ENCODE measurements at places on chromosomes 16 and 17.
A peak's percentile ranks its signal among the peaks of the same experiment; 100 is the strongest.

DNA sequence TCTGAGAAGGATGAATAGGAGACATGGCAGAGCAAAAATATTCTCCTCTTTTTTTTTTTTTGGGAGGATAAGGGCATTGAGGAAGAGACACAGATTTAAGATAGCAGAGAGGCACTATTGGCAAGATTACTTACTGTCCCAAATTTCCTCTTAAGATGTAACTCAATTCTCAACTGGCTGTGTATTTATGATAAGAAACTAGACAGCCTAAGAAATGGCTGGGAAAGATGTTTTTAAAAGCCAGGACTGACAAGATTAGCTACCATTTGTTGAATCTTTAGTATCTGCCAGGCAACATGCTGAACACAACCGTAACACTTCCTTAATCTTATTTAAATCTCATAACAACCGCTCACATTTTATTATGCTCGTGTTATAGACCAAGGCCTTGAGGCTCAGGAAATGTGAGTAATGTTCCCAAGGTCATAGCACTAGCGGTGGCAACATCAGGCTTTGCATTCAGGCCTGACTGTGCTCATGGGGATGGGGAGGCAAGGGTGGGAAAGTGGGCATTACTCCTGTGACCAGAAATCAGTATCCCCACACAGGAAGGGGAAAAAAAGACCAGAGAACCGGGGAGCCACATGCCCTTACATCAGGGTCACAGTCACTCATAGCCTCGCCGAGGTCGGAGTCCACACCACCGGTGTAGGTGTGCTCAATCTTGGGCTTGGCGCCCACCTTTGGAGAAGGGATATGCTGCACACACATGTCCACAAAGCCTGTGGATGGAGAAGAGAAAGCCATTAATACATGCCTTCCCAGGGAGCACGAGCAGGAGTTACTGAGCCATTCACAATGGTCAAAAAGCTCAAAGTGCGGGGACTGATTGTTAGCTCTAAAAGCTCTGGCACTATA, 15.6 kb downstream of the HIGD1B start:
- no peak for DNase-seq

DNA sequence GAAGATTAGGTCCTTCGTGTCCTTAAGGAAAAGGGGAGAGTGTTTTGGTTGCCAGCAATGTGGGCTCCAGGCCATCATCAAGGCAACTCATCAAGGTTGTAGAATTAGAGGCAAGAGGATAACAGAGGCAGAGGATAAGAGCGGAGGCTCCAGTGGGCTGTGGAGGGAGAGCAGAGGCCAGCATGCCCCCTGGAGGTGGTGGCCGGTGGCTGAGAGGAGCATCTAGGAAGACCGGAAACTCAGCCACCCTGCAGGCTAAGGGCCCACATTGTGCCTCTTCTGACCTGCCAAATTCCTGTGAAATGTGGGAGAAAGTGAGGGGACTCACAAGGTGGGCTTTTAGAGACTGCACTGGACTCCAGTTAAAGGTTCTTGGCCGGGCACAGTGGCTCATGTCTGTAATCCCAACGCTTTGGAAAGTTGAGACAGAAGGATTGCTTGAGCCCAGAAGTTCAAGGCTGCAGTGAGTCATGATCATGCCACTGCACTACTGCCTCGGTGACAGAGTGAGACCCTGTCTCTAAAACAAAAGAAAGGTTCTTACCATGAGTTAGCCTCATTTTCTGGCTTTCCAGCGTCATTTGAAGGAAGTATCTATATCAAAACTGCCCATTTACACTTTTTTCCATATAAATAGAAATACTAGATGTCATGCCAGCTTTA, 62.7 kb upstream of the ADORA2B start:
- no peak for DNase-seq

- no peak for DNase-seq
Observed at GRCh38 chr17:80725517-80725916, 180.9 kb downstream of the RPTOR start.

DNA sequence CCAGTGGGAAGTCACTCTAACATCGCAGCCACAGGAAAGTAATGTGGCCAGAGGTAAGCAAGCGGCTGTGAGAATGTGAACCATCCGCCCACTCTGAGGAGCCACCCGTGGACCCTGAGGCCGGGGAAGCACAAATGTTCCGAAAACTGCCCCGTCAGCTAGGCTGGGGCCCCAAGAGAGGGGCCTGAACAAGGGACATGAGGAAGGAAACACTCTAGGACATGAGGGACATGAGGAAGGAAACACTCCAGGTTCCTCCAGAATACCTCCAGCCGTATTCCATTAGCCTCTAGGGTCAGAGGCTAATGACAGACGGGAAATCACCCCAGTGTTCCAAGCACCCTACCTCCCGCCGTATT, 317 bp downstream of the TEFM start:
- no peak for DNase-seq

DNA sequence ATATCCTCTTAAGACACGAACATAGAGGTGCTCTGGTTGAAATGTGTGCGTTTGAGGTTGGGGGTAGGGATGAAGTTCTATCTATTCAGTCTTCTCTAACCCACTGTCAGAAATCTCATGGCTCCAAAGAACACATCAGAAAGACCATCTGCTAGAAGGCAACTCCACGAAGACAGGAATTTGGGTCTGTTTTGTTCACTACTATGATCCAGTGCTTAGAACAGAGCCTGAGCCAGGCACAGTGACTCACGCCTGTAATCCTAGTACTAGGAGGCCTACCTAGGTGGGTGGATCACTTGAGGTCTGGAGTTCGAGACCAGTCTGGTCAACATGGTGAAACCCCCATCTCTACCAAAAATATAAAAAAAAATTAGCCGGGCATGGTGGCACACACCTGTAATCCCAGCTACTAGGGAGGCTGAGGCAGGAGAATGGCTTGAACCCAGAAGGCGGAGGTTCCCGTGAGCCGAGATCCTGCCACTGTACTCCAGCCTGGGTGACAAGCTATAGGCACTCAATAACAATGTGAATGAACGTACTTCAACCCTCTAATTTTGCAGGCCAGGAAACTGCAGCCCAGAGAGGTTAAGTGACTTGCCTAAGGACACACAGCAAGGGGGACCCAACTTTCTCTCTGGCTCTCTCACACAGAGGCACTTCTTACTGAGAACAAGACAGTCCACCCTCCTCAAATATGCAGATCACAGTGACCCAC, 2.3 kb downstream of the CASKIN2 start:
- no peak for DNase-seq

DNA sequence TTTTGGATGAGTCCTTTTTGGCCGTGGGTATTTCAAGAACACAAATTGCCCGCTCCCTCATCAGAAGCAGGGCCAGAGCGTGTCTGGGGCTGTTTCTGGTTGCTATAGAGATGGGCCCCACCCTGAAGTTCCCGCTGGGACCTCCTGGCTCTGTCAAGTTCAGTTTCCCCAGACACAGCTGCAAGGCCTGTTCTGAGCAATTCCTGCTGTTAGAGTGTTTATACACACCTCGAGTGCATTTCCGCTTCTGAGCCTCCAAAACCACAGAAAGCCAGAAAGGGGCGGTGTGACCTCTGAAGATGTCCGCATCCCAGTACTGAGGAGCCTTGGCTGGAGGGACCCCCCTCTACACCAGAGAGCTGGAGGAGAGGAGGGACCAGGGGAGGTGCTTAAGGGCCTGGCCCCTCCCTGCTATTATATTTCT, 9.3 kb upstream of the WBP2 start:
- DNase-seq, result peak; percentile 82

DNA sequence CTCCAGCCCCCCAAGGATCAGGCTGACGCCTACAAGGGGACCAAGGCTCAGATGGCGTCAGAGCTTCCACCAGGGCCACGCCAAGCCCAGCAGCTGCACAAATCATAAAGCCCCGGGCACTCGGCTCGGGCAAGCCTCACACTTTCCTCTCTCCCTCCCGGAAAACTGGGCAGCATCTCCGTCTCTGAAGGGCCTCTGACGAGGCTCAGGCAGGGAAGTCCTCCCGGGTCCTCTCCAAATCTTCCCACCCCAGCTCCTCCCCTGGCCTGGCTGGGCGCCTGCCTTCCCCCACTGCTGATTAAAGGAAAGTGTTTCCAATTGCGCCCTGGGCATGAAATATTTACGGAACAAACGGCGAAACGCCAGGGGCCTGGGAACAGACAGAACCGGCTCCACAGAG, 38.5 kb downstream of the PIEZO1 start:
- DNase-seq, result no peak

- DNase-seq, result no peak
Observed at GRCh38 chr17:63675607-63676546, 24.0 kb downstream of the LIMD2 start.

GRCh38 chr16:75265911-75266701, 14.7 kb upstream of the BCAR1 start:
- no peak for DNase-seq

GRCh38 chr17:31494259-31495021, 103.0 kb downstream of the RAB11FIP4 start:
- DNase-seq, result peak; percentile 82

DNA sequence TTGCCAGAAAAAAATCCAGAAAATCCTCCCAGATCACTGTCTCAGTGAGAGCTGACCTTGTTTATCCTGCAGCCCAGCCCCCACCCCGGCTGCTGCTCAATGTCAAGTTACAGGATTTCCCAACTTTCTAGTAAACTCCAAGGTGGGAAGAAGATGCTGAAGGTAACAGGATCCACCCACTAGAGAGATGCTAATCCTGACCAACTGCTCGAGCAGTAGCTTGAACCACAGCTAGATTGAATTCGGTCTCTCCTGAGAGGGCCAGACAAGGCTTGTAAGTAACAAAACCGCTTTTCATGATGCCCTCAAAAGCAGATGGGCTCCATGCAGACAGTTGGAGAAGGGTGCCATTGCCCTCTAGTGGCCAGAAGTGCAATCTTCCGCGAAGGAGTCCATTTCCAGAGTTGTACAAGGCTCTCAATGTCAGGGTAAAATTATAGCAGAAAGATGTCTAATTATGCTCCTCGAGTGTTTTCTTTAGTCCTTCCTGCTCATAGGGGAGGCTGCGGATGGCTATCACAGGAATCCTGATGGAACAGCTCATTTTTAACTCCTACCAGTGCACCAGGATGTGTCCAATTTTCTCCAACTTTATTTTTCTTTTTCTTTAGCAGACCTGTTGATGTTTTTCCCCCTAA, 3.9 kb downstream of the CDH11 start:
- peak; percentile 1 for DNase-seq

- no peak for DNase-seq
Observed at GRCh38 chr16:35749253-35750141, 2290.1 kb downstream of the TP53TG3F start.

- DNase-seq, result no peak
Observed at GRCh38 chr17:29982991-29983653, 41.7 kb downstream of the EFCAB5 start.

- DNase-seq, result no peak
Observed at GRCh38 chr16:79124016-79124756, 476.4 kb downstream of the MAF start.
